ENCODE measurements at places on chromosomes 2 and 18. TPM values are rescaled to one million over a fixed set of nuclear protein-coding genes. Genes with fewer than 3 reads are reported as not detected.

Gene ACOXL
- not detected for total RNA-seq

Gene TMEM200C
- 0.12 TPM for total RNA-seq

Gene MRO
- 0.12 TPM for total RNA-seq

Gene EPHA4
- total RNA-seq = 33.2 TPM

Gene COPS9
- 40.6 TPM for total RNA-seq

Gene OXER1
- total RNA-seq = not detected

Gene TPGS2
- total RNA-seq = 146 TPM

Gene TSPYL6
- not detected for total RNA-seq
